Neural crest cell (in vitro differentiated cells): ENCODE measurements at places on chromosomes 1 and 21.

DNA sequence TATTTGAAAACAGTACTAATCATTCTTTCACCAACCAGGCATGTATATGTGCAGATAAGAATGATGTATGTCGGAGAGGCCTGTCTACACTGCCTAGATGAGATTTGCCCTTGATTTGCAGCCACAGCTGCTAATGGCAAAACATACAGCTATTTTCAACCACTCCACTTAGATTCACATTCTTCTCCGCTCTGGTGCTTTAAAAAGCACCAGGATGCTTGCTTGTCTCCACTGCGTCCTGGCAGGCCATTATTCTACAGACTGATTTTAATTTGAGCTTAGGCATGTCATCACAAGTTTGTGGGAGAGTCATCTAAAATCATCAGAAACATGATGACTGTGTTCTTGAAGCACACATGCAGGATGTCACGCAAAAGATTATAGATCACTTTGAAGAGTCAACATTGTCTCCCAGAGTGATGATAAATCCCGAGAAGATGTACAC, 119.0 kb upstream of the NRIP1 start:
- no peak for DNase-seq

- DNase-seq, result no peak
Measured at GRCh38 chr1:178581351-178582303, 68.7 kb downstream of the TEX35 start.

GRCh38 chr21:39022466-39022862, 160.8 kb downstream of the PSMG1 start:
- no peak for DNase-seq

GRCh38 chr1:201739080-201739479, 89.9 kb upstream of the IPO9 start:
- no peak for DNase-seq

GRCh38 chr1:234322979-234323378, 50.3 kb upstream of the COA6 start:
- peak; percentile 10 for DNase-seq

DNA sequence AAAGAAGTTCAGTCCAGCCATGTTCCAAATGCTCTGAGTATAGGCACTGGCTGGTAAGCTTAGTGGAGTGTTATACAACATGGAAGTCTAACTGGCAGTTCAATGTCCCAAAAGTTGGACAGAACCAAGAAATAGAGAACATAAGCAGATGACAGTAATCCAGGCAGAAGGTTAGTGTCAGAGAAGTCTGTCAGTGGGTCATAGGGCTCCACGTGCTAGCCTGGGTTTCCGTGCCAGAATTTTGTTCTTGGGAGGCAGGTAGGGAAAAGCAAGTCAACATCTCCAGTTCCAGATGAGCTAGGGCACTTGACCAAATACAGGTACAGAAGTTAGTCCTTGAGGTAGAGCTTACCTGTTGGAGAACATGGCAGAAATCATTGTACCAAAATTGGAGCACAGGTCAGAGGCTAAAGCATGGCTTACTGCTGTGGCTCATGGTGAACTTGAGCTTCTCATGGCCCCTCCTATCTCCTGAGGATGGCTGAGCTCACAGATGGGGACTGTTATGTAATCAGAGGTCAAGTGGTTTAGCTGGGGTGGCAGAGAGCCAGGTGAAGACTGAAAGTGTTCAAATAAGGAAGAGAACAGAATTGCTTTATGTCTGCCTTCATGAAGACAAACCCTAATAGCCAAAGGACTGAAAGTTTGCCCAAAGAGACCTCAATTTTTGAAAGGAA, 170.8 kb downstream of the NFIA start:
- DNase-seq, result no peak

GRCh38 chr1:169529068-169529642, 43.4 kb upstream of the SLC19A2 start:
- no peak for DNase-seq

DNA sequence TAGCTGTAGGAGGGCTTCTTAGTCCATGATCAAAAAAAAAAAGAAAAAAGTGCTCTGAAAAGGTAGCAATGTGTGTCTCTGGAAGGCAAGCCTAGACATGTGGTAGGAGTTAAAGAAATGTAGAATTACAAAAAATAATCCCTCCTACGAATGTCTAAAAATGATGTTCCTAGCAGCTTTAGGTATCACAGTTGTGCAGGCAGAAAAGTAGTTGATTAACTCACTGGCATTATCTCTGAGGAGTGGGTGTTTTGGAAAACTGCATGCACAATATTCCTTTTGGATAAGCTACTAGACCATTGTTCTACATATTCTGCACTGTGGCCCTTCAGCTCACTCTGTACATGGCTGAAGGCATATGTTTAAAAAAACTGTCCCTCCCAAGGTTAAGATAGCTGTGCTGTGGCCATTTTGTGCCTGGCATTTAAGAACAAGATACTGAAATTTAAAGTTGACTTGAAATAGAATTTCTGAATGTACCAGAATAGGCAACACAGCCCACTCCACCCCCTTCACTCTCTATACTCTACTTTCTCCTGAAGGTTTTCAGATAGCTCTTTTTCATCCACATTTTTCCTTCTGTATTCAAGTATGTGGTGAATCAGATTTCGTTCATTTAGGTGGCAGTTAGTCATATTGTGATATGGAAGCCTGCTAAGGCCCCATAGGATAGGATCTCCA, 463.9 kb upstream of the LRRC7 start:
- DNase-seq, result no peak

- DNase-seq, result no peak
Measured at GRCh38 chr1:101706366-101706765, 290.4 kb downstream of the OLFM3 start.

DNA sequence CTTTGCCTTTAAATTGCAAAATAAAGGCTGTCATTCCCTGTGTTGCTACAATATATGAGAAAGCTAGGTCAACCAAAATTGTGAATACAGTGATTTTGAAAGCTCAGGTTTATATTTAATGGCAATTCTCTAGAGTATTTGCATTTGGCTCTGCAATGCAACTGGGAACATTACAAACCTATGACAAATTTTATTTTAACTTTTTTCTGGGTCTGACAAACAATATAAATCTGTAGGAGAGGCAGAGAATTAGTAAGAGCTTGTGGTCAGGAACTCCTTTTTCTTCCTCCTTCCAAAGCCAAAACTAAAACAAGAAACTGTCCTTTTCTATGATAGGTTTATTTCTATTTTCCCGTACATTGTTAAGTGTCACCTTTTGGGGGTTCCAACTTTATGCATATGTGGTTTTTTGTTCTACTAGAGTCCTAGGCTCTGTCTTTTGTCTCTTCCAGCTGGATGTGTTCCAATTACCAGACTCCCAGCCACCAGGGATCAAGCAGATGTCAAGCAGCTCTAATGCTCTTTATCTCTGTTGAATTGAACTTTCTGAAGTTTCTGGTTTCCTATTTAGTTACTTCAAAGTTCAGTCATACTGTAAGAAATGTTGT, 106.9 kb downstream of the ASH1L start:
- DNase-seq, result no peak

GRCh38 chr1:159056069-159056698, 20.4 kb downstream of the AIM2 start:
- DNase-seq, result peak; percentile 5

- DNase-seq, result no peak
Measured at GRCh38 chr21:15567191-15567590, 162.6 kb upstream of the USP25 start.
